Memory B cell (primary cell): ENCODE measurements at places on chromosomes 12 and 14.

DNA sequence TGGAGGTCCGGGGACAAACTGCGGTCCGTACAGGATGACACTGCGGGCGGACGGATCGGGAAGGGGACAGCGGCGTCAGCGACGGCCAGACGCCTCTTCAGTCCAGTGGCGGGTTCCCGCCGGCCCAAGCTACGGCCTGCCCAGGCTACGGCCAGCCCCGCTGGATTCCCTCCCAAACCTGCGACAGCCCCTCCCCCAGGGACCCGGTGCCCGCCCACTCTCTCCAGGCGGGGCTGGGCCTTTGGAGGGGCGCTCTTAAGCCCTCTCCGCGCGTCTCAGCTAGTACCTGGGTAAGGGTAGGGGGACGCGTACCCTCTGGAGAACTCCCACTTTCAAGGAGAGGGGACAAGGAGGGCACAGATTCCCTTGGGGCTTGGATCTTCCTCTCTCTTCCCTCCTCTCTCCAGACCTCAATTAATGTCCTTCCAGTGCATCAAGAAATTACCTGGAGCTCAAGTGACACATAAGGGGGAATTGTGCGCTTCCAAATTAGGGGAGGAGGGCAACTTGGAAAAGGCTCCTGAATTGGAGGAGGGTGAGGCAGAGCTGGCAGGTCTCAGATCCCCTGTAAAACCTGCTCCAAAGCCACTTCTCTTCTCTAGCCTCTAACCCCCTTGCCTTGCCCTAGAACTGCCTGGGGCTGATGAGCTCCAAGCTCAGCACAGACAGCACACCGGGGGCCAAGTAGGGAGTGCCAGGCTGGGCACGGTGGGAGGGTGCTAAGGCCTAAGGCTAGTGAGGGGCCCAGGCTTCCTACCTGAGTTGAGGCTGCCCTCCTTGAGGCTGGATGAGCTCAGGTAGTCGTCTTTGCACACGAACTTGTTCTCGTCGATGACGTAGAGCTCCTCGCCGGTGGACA, 3.1 kb downstream of the LHX5 start:
- no peak for DNase-seq

DNA sequence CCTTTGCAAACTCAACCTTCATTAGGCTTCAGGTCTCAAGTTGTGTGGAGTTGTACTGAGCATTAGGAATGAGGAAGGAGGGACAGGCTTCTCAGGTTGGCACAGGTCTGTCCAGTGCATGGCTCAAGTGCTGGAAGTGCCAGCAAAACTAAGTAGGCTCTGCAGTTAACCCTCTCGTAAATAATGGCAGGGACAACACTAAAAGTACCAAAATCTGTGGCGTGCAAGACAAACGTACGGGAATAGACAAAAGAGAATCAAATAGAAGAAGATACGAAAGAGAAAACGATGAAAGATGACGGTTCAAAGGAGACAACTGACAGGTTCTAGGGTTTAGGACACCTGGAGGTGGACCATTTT, 612 bp downstream of the TRAPPC6B start:
- DNase-seq = no peak

DNA sequence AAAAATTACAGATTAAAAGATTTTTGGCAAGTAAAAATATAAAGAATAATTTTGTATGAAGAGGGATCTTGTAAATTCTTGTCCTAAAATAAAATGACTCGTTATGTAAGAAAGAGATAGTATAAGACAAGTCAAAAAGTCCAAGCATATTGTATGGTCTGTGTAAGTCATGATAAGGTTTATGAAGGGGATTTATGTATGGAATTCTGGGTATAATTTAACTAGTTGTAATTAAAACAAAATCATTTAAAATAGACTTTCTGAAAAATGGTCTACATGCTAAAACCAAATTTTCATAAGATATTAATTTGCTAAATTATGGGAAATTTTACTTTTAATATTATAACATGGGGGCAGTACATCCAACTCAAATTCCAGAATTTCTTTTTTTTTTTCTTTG, 17.6 kb upstream of the PEX5 start:
- DNase-seq = no peak

DNA sequence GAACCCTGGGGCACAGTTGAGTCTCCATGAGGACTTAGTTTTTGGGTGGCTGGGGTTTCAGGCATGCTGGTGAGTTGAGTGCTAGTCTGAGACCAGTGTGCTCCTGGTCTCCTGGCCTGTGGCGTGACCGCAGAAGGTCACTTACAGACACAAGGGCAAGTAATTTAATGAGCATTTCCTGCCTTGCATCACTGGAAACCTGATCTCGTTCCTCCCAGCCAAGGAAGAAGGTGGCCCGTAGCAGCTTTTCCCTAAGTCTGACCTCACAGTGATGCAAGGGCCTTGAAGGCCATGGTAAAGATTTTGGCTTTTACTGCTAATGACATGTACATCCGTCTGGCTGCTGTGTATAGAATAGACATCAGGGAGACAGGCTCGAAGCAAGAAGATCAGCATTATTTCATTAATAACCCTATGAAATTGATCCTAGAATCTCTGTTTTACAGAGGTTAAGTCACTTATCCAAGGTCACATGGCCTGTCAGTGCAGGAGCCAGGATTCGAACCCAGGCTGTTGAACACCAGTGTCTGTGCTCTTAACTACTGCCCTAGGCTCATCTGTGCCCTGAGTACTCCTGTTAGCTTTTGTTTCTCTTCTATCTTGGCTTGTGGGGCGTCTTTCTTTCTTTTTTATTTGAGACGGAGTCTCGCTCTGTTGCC, 4.6 kb downstream of the TMEM120B start:
- no peak for DNase-seq

DNA sequence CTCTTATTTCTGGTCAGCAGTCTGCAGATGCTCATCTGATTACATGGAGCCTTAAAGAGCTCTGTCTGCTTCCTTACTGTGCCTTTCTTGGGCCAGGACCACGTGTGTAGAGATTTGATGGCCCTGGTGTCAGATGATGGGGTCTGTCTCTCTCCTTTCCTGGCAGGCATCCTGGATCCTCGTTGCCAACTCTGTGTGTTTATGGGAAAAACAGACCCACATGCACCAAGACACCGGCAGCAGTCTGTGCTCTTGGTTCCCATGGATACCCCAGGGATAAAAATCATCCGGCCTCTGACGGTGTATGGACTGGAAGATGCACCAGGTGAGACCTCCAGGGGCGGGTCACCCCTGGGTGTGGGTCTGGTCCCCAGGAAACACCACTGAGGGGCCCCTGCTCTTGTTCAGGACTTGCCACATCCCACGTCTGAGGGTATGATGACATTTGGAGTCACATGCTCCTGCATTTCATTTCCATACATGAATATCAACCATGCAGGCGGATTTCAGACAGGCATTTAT, 18.5 kb upstream of the ALDH2 start:
- DNase-seq = no peak

- DNase-seq = no peak
Measured at GRCh38 chr14:68405961-68406360, 386.9 kb downstream of the ZFP36L1 start.

DNA sequence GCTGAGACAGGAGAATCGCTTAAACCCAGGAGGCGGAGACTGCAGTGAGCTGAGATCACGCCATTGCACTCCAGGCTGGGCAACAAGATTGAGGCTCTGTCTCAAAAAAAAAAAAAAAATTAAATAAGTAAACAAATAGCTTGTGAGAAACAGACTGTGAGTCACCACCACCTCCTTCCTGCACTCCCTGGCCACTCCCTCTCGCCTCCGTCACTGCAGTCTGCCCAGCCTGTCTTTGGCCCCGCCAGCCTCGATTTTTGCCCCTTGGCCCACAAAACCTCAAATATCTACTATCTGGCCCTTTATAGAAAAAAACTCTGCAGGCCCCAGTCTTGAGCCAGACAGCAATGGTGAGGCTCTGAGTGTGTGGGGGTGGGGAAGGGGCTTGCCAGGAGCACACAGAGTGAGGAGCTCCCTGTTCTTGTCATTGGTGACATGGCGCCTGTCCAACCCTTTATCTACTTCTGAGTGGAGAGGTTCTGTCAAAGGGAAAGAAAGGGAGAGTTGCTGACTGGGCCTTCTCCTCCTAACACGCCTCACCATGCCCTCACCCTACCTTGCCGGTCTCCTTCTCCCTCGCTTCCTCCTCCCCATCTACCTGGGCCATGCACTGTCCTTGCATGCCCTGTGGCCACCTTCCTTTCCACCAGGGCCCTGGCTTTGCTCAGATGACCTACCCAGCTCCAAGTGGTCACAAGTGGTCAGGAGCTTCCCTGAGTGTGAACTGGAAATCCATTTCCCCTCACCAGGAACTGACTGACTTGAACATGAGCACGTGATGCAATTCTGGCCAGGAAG, 22.1 kb downstream of the LGMN start:
- DNase-seq = no peak

DNA sequence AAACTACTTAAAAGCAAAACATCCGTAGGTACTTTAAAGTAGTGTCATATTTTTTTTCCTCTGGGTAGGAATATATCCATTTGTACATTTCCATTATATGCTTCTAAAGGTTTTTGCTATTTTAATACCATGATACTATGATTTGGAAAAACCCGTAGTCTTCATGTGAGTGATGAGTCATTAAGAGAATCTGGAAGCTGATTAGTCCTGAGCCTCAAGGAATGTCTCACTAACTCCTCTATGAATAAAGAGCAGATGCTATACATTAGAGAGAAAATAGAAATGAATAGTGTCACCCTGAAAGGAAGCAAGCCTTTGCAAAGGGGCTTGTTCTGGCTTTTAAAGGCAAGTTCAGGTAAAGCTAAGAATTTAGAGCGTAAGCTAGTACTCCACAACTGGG, 432.1 kb downstream of the CCDC91 start:
- DNase-seq = no peak

- DNase-seq = no peak
Measured at GRCh38 chr12:95884998-95885397, 26.2 kb downstream of the SNRPF start.

- DNase-seq = no peak
Measured at GRCh38 chr12:119230807-119231206, 52.1 kb downstream of the HSPB8 start.

DNA sequence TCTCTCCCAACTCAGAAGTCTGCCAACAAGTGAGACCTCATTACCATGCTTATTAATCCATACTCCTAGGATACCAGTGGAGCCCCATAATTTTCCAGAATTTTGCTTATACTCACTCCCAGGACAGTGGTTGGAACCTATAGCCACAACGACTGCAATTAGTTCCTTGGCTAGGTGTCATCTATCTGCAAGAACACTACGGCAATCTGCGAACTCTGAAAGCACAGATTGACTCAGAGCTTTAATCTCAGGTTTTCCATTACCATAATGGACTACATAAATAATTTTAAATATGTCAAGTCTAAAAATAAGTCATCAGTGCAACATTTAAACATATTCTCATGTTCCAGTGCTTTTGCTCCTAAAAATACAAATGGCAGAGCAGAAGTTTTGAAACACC, 33.4 kb downstream of the TMTC3 start:
- no peak for DNase-seq

GRCh38 chr12:94770791-94771190, 120.4 kb upstream of the TMCC3 start:
- DNase-seq = no peak

GRCh38 chr14:68770553-68771286, 22.1 kb downstream of the ZFP36L1 start:
- DNase-seq = no peak

DNA sequence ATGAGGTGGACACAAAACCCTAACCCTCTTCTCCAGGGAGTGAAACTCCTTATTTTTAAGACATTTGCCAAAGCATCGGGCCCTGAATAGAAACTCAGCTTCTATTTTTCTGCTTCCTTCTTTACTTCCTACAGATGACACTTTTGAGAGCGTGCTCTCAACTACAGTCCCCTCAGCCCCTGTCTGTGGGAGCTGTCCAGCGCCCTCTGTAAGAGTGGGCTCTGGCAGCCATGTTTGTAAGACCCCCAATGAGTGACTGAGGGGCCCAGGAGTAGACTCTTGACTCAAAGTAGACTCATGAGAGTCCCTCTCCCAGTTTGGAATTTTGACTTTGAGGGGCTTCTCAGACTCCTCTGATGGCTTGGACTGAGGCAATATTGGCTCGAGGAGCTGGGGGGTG, 25.5 kb upstream of the BATF start:
- no peak for DNase-seq
